ENCODE measurements at places on chromosomes 7 and 10. TPM values are rescaled to one million over a fixed set of nuclear protein-coding genes. Genes with fewer than 3 reads are reported as not detected.

WNT8B gene
- total RNA-seq: not detected

ZNF775 gene
- total RNA-seq: 9.3 TPM

CCDC172 gene
- not detected for total RNA-seq

BUB3 gene
- total RNA-seq: 68.4 TPM

GRB10 gene
- total RNA-seq: 49.9 TPM

TFAM gene
- total RNA-seq: 40.8 TPM

CYP3A7 gene
- not detected for total RNA-seq

PCLO gene
- 66.4 TPM for total RNA-seq

SLC13A4 gene
- 7.4 TPM for total RNA-seq

TMEM196 gene
- total RNA-seq: 12.0 TPM

CC2D2B gene
- 0.98 TPM for total RNA-seq

EN2 gene
- total RNA-seq: not detected

ANXA8L1 gene
- not detected for total RNA-seq

RBP3 gene
- not detected for total RNA-seq

ELOVL3 gene
- total RNA-seq: not detected

OR2A14 gene
- not detected for total RNA-seq

NPFFR1 gene
- 1.5 TPM for total RNA-seq

APBB1IP gene
- 0.98 TPM for total RNA-seq

ASNS gene
- 47.9 TPM for total RNA-seq

HDAC9 gene
- 101 TPM for total RNA-seq

BMI1 gene
- 90.7 TPM for total RNA-seq

NYAP1 gene
- total RNA-seq: 29.7 TPM

EVX1 gene
- total RNA-seq: not detected

CHRM2 gene
- 6.4 TPM for total RNA-seq

ITGA8 gene
- total RNA-seq: 3.2 TPM

CYP2C19 gene
- 0.25 TPM for total RNA-seq

AHR gene
- 6.9 TPM for total RNA-seq

OR6B1 gene
- not detected for total RNA-seq

MMP21 gene
- 0.25 TPM for total RNA-seq

HOXA3 gene
- total RNA-seq: not detected

ZNF33A gene
- total RNA-seq: 69.3 TPM

NPSR1 gene
- not detected for total RNA-seq

CABCOCO1 gene
- 4.2 TPM for total RNA-seq

SPDYE6 gene
- total RNA-seq: not detected

MYL10 gene
- not detected for total RNA-seq

ACSM6 gene
- not detected for total RNA-seq
